GM12865 (cell line): ENCODE measurements at places on chromosomes 13 and 19.

DNA sequence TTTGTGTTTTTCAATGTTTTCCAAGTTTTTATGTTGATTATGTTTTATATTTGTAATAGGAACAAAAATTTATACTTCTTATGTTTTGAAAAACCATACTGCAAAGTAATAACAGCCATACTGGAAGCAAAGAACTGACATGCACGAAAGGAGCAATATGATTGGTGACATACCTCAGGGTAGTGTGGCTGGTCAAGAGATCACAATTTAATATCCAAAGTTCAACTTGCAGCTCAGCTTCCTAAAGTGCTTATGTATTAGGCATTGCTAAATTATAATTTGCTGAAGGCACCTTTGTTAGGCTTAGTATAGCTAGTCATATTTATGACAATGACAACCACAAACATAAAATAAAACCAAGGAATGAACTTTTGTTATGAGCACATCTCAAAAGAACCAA is 25.9 kb downstream of the VWA8 start:
- no peak for DNase-seq

DNA sequence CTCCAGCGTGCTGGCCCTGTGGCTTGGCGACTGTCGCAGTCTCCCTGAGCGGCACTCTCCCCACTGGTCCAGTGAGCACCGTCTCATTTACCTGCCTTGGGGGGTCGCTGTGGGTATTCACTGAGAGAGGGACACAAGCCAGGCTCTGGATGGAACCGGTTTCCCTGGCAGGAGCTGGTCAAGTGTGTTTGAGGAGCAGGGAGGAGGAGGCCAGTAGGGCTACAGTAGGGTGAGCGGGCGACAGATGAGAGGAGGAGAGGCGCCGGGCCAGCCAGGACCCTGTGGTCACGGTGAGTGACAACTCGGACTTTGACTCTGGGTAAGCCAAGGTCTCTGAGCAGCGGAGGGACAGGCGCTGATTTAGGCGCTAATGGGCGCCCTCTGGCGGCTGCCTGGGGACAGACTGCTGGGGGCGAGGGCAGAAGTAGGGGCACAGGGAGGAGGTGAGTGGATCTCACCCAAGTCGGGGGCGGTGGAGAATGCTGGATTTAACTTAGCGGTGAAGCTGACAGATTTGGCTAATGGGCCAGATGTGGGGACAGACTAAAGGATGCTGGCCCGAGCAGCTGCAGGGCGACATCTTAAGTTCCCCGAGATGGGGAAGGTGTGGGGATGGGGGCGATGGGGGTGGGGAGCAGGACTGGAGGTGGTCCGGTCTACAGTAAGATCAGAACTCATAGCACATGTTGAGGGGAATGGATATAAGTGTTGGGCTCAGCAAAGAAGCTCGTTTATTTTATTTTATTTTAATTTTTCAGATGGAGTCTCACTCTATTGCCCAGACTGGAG is 4.7 kb upstream of the PRMT1 start:
- DNase-seq, result peak; percentile 88

GRCh38 chr13:113083022-113083373 is 22.6 kb upstream of the F7 start:
- no peak for DNase-seq

DNA sequence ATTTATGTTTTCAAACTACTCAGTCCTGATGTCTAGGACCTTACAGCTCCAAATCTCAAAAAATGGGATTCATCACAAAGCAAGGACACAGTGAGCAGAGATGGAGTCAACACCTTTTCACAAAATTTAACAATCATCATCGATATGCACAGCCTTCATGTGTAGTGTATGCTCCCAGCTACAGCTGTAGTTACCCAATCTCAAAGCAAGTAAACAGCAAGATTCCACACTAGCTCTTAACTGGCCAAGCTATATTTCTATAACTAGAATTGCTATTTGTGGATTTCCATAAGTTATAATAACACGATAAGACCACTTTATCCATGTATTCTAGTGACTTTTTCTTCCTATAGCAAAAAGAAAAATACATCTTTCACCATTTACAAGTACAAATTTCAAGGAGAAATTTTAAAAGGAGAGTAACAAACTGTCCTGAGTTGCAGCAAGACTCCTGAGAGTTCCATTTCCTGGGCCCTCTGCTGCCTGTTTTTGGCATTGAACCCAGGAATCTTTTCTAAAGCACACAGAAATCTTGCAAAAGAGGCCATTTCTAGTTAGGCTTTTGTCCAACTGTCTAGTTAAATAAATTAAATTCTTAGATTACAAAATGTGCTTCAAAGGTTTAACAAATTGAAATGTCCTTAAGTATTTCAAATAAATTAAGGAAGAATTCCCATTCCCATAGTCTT is 460.6 kb downstream of the FGF14 start:
- no peak for DNase-seq

DNA sequence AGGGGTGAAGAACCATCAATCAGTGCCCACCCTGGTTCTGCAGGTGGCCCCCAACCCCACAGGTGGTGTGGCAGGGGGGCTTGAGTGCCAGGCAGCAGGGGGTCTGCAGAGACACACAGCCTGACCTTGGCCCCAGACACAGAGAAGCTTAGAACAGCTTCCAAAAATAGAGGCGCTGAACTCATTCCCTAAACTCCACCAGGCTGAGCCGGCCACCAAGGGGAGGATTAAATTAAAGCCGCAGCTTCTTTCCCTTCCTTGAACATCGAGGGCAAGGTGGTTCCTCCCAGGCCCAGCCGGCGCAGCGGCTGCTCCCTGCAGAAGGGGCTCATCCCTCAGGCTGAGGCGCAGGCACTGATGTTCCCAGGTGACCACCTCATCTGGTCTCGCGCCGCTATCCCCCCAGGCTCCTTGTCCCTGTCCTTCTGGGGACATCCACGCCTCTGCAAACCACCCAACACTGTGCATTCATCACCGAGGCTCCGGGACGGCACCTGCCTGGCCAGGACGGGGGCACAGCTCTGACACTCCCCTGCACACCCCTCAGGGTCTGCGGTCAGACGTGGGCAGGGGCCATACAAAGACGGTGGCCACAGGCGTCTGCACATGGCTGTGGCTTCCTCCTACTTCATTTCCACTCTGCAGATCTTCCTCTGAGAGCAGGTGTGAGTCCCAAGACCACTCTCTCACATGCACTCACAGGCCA is 30.9 kb downstream of the LAMP1 start:
- DNase-seq, result no peak

GRCh38 chr13:54162069-54162468 is 1133.5 kb downstream of the OLFM4 start:
- no peak for DNase-seq

GRCh38 chr19:3985643-3986259 is 488 bp upstream of the EEF2 start:
- DNase-seq, result no peak

DNA sequence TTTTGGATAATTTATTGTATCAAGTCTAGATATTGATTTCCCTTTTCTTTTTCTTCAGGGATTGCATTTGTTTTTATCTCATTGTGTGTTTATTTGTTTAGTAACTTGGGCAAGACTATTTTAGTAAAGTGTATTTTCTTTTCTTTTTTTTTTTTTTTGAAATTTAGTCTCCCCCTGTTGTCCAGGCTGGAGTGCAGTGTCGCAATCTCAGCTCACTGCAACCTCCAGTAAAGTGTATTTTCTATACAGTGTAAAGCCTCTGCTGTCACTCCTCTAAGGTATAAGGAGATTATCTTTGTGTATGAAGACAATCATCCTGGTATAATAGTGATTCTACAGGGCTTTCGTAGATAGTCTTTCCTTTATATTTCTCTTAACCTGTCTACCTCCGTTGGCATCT is 2546.0 kb downstream of the PCDH9 start:
- DNase-seq, result no peak

- DNase-seq, result no peak
Observed at GRCh38 chr13:27638521-27638920, 16.8 kb downstream of the POLR1D start.

DNA sequence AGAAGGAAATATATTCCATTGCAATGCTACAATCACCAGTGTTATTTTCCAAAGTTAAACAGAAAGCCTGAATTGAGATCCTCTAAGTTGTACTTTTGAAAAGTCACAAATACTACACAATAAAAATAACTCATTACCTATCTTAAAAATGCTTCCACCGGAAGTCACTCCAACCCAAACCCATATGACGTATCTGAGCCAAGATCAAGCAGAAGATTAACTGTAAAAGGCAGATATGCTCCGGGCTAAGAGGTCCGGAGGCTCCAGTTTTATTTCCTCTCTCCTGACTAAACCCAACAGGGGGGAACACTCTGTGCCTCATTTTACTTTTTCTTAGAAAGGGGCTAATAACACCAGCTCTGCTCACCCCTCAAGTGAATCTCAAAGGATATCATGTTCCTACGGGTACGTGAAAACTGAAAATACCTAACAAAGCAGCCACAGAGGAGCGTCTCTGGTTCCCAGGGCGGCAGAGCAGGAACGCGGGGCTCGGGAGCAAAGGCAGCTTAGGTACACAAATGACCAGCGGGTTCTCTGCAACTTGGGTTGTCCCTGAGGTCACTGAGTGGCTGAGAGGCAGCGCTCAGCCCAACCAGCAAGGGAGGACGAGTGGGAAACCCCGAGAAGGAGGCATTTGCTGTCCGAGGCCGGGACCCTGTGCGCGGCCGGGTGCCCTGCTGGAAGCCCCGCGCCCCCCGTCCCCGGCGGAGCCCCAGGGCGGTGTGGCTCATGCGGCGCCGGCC is 750 bp downstream of the RAB20 start:
- no peak for DNase-seq

GRCh38 chr13:80438521-80438920 is 97.6 kb upstream of the SPRY2 start:
- DNase-seq, result no peak

- DNase-seq, result no peak
Observed at GRCh38 chr19:18802354-18802753, 11.2 kb upstream of the COMP start.

- no peak for DNase-seq
Observed at GRCh38 chr13:33249066-33249465, 36.5 kb downstream of the STARD13 start.

- DNase-seq, result no peak
Observed at GRCh38 chr19:9427941-9428340, 7.4 kb downstream of the ZNF266 start.

- peak; percentile 50 for DNase-seq
Observed at GRCh38 chr19:15316498-15316897, 15.8 kb downstream of the BRD4 start.

DNA sequence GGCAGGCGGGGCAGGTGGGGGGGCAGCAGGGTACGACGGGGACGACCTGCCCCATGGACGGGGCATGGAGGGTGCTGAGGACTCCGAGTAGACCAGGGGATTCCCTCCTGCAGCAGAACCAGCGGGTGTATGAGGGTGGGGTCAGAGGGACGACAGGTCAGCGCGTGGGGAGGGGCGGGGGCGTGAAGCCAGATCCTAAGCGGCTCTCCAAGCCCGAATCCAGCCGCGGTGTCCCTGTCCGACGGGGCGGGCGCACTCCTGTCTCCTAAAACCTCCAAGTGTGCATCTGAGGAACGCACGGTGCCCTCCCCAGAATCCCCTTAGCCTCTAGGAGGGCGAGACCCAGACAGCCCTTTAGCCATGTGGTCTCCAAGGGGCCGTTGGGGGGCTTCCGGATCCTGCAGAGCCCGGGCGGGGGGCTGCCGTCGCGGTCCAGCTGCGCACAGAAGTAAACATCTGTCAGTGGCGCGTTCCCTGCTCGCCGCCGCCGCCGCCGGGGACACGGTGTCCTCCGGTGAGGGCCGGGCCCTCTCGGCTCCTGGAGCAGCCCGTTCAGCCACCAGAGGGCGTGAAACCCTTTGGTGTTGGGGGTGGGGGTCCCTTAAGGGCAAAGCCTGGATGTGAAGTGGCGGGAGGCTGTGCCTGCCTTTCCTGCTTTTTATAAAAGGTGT is 730 bp downstream of the NRTN start:
- no peak for DNase-seq

DNA sequence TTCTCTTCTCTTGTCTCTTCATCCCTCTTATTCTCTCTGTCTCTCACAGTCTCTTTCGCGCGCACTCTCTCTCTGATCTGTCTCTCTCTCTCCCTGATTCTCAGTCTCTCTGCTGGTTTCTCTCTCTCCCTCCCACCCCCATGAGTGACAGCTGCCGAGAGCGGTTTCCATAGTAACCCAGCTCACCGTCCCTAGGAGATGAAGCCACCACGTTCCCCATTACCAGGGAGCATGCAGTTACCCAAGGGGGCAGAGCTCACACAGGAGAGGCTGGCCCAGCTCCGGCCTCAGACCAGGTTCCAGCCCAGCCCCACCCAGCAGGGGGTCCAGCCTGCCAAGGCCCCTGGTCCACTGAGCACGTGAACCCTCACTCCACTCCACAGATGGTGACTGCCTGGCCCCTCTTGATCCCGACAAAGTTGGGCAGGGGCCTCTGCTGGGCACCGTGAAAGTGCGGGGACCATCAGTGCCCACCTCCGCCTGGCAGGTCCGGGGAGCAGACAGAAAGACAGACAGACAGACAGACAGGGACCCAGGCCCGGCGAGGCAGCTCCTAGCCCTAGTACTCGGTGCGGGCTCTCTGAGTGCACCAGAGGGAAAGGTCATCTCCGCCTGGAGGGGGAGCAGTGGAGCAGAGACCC is 50.6 kb downstream of the CELF5 start:
- peak; percentile 54 for DNase-seq

GRCh38 chr13:72737033-72737432 is 9.3 kb downstream of the BORA start:
- DNase-seq, result no peak

GRCh38 chr13:105436943-105437342 is 1098.5 kb downstream of the EFNB2 start:
- no peak for DNase-seq

GRCh38 chr19:49475191-49475917 is 1.3 kb downstream of the FLT3LG start:
- DNase-seq, result peak; percentile 1

- no peak for DNase-seq
Observed at GRCh38 chr13:113548171-113548641, 36.3 kb upstream of the TFDP1 start.

- DNase-seq, result no peak
Observed at GRCh38 chr13:48489666-48490065, 43.2 kb downstream of the RCBTB2 start.

GRCh38 chr19:10835089-10835753 is 791 bp downstream of the TMED1 start:
- DNase-seq, result no peak

- no peak for DNase-seq
Observed at GRCh38 chr19:14470031-14470876, 4.9 kb downstream of the PTGER1 start.

DNA sequence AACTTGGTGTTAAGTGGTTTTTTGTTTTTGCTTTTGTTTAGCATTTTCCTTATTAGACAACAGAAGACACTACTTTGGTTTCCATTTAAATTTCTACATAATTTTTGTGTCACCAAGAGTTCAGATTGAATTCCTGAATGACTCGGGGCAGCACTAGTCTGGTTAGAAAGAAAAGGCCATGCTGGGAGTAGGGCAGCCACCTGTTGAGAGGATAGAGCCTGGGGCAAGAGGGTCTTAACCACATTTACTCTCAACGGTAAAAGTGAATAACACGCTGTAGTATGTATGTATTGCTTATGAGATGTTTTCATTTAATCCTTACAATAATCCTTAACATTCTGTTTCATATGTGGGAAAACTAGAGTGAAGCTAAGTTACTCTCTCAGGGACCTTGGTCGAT is 71.6 kb downstream of the GPR12 start:
- no peak for DNase-seq
